Left ventricle myocardium inferior (tissue), 1 donor: ENCODE measurements at places on chromosomes 11 and 22. TPM values are rescaled to one million over a fixed set of nuclear protein-coding genes. Genes with fewer than 3 reads are reported as not detected.

- H3K27me3 ChIP-seq = no peaks in the 10 kb centered on the region
- peak overlapping the region; percentile 89 for H3K27ac ChIP-seq
- no peaks in the 10 kb centered on the region for H3K36me3 ChIP-seq
- peaks cover 97% of the 10 kb centered on the region for H3K4me1 ChIP-seq
- H3K4me3 ChIP-seq = no peak overlapping the region
- DNase-seq = no peak
Observed at GRCh38 chr11:44944181-44944852, 6.4 kb downstream of the TP53I11 start.

DNA sequence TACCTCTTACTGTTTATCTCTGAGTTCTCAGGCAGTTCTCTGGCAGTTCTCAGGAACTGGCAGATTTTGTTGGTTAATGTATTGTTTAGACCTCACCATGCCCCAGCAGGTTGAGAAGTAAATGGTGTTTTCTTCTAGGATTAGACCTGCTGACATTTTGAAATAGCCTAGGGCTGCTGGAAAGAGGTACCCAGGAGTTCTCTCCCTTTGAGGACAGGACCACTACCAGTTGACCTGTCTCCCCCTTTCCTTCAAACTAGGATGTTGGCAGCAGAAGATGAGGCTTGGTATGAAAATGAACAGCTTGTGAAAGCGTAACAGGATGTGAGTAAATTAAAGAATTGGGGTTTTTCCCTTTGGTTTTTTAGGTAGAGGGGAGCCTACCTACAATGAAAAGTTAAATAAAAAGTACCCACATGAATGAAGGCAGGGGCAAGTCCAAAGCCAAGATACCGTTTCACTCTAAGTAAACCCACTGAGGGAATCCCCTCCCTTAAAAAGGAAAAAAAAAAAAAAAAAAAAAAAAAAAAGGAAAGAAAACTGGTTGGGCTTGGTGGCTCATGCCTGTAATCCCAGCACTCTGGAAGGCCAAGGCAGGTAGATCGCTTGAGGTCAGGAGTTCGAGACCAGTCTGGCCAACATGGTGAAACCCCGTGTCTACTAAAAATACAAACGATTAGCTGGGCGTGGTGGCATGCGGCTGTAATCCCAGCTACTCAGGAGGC lies 96.2 kb downstream of the PDHX start:
- no peaks in the 10 kb centered on the region for H3K27me3 ChIP-seq
- H3K4me3 ChIP-seq = no peak overlapping the region
- peaks cover 7% of the 10 kb centered on the region for H3K4me1 ChIP-seq
- no peak for DNase-seq
- H3K36me3 ChIP-seq = no peaks in the 10 kb centered on the region
- H3K27ac ChIP-seq = no peak overlapping the region

GRCh38 chr11:64165481-64165841 lies 452 bp downstream of the MACROD1 start:
- peaks cover 34% of the 10 kb centered on the region for H3K4me1 ChIP-seq
- no peak for DNase-seq
- H3K27me3 ChIP-seq = no peaks in the 10 kb centered on the region
- H3K27ac ChIP-seq = peak overlapping the region; percentile 92

DNA sequence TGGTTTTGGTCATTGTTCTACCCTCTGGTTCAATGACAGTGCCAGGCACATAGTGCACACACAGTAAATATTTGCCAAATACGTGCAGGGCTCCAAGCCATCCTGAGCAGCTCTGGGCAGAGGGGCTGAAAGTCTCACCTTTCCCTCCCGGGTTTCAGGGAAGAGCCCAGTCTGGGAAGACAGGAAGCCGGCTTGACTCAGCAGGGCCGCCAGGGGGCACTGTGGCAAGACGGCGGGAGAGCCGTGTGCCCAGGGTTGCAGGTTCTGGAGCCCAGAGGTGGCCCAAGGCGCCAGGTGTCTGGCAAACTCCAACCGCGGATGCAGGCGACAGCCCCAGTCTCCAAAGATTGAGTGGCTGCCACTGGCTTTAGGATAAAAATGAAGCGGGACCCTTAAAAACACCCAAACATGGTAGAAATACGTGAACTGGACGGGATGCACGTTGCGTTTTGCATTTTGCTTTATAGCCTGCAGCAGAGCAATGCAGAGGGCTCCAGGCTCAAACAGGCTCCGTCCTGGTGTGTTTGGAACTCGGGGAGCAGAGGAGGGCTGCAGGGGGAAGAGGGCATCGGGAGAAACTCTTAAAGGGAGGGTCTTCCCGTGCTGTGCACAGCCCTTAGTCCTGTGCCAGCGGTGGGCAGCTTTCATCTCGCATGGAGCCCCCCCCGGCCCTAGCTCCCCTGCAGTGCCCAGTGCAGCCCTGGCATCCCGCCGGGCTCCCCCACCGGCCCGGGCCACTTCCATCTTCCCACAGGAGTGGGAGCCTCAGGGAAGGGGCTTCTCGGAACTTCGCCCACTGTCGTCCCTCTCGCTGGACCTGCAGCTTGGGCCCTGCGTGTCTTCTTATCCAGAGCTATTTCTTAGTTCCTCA lies 10.7 kb downstream of the KRTAP5-5 start:
- H3K27me3 ChIP-seq = peaks cover 59% of the 10 kb centered on the region
- peak overlapping the region; percentile 25 for H3K4me3 ChIP-seq
- peaks cover 19% of the 10 kb centered on the region for H3K4me1 ChIP-seq
- DNase-seq = no peak
- H3K27ac ChIP-seq = no peak overlapping the region

- peak; percentile 64 for DNase-seq
- H3K36me3 ChIP-seq = no peaks in the 10 kb centered on the region
- H3K27ac ChIP-seq = peak overlapping the region; percentile 99
Observed at GRCh38 chr11:65894034-65894591, 3.6 kb downstream of the CCDC85B start.

Gene USP35
- total RNA-seq = 5.8 TPM

Gene ACR
- 0.30 TPM for total RNA-seq

DNA sequence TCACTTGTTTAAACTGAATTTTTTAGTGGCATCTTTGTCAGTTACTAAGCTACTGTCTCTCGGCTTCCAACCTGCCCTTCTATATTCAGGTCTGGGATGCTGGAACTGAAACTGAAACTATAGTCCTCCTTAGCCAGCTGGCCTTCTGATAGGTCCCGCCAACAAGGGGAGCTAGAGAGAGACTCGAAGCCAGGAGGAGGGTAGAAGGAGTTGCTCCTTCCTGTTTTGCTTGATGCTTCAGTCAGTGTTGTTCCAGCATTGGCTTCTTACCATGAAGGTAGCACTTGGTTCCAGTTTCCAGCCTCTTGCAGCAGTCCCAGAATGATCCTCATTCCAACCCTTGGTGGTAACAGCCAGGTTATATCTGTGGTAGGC lies 32.9 kb upstream of the HORMAD2 start:
- H3K4me3 ChIP-seq = no peak overlapping the region
- no peaks in the 10 kb centered on the region for H3K27me3 ChIP-seq
- DNase-seq = no peak
- H3K36me3 ChIP-seq = no peaks in the 10 kb centered on the region
- no peak overlapping the region for H3K27ac ChIP-seq

GRCh38 chr11:76361776-76362175 lies 19.2 kb downstream of the THAP12 start:
- no peak overlapping the region for H3K4me3 ChIP-seq
- no peak for DNase-seq
- H3K4me1 ChIP-seq = peaks cover 22% of the 10 kb centered on the region
- H3K27ac ChIP-seq = peak overlapping the region; percentile 7
- peaks cover 19% of the 10 kb centered on the region for H3K36me3 ChIP-seq
- no peaks in the 10 kb centered on the region for H3K27me3 ChIP-seq
